ENCODE measurements at places on chromosomes 13 and 19.

DNA sequence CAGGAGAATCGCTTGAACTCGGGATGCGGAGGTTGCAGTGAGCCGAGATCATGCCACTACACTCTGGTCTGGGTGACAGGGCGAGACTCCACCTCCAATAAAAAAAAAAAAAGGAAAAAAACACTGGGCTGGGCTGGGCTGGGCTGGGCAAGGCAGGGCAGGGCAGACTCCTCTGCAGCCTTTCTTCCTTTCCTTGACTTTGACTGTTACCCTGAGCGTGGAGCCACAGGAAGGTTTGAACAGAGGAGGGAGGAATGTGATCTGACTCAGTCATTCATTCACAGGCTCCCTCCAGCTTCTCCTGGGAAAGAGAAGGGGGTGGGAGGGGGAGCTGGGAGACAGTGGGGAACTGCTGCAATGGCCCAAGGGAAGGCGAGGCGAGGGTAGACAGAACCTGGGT lies 2.7 kb upstream of the ACTN4 start:
- peaks cover 29% of the 10 kb centered on the region for H3K4me1 ChIP-seq
- H3K27ac ChIP-seq, result no peak overlapping the region
- DNase-seq, result no peak
- H3K27me3 ChIP-seq, result no peaks in the 10 kb centered on the region

DNA sequence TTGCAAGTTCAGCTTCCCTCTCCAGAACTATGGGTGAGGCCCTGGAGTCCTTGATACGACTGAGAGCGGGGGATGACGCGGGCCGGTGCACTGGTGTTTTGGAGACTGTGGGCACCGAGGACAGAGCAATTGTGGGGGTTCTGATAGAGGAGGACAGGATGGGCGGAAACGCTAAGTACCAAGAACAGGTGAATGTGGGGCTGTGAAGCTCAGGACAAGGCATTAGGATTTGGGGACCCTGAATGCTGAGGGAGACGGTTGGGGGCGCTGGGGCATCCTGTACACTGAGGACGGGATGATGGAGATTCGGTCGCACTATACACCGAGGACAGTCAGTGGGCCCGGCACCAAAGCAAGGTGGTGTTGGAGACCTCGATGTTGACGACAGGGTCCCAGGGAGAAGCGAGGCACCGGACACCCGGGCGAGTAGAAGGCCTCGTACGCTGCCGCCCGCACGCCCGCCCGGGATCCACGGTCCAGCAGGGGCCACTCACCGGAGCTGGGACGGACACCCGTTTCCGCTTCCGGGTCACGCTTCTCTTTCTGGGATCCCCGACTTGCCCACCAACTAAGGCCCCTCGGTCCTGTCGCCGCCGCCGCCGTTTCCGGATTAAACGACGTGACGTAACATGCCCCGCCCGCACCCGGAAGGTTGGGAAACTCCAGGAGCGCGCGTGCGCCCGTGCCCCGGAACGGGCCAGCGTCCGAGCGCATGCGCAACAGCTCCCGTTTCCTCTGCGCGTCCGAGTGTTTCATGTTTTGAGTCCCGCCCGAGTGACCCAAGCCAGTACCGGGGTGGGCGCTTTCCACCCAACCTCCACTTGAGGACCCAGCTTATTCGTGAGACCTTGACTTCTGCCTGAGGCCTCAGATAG lies at the start of gene CHMP2A:
CHMP2A (minus strand) TSS at position 612 of the 875 bp plus-strand sequence. CDS start 893 bp downstream, outside the sequence.
- H3K4me1 ChIP-seq, result peaks cover 67% of the 10 kb centered on the region
- H3K36me3 ChIP-seq, result peaks cover 39% of the 10 kb centered on the region
- peak; percentile 97 for DNase-seq

DNA sequence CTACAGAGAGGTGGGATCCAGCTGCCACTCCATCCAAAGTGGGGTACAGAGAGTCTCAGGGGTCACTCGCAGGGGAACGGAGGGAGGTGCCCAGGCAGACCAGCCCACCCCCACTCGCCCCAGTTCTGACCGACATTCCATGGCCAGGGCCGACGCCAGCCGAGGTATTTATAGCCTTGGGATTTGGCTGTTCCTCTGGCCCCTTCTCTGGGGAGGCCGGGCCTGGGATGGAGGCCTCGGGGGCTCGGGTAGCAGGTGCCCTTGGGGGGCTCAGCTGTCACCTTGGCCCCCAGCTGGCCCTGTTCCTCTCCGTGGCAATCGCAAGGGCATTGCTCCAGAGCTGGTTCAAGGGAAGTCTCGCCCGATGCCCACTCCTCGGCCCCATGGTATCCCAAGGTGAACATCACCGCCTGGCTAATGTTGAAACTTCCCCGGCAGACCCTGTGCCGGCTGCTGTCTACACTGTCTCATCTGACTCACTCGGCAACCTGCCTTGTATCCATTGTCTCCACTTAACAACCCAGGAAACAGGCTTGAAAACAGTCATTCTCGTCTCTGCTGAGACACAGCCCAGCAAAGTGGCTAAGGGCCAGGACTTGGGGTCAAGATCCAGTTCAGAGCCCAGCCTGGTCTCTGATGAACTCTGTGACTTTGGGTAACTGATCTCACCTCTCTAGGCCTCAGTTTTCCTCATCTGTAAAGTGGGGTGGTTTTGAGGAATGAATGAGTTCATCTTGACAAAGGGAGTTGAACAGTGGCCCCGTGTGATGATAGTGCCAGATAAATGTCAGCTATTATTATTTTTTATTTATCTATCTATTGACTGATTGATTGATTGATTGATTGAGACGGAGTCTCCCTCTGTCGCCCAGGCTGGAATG lies 9.7 kb downstream of the PRKACA start:
- H3K27me3 ChIP-seq, result no peaks in the 10 kb centered on the region
- DNase-seq, result no peak
- H3K36me3 ChIP-seq, result peaks cover 2% of the 10 kb centered on the region
- H3K4me3 ChIP-seq, result no peak overlapping the region
- H3K4me1 ChIP-seq, result peaks cover 2% of the 10 kb centered on the region

DNA sequence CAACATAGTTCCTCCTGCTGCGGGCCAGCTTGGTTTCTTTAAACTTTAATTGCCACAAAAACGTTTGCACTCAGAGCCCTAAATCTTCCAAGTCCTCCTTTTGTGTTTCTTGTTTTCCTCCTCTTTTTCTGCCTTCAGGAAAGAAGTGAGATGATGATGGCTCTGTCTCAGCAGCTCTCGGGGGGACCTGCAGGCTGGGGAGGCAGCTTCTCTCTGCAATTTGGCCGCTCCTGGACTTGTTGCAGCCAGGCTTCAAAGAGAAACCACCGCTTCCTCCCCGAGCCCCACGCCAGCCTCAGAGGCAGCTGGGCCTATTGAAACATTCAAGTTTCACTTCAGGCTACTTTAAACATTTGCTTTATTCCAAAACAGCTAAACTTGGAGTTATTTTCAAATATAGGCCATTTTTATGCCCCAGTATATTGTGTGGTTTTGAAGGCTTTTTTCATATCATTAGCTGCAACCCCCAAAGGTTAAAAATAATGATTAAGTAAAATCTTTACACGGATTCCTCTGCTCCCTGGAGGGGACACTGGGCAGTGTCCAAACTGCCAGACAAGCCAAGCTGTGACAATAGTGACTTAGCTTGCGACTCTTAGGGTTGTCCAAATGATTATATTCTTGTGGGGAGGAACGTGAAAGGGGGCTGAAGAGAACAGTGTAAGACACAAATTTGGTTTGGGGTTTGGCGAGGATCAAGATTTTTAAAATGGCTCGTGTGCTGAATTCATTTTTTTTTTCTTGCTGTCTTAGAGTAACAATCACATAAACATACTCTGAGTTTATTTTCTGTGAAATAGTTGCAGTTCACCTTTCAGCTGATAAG lies 330.8 kb downstream of the DLEU7 start:
- peaks cover 12% of the 10 kb centered on the region for H3K4me1 ChIP-seq
- no peak overlapping the region for H3K27ac ChIP-seq
- no peaks in the 10 kb centered on the region for H3K27me3 ChIP-seq
- peaks cover 5% of the 10 kb centered on the region for H3K36me3 ChIP-seq

DNA sequence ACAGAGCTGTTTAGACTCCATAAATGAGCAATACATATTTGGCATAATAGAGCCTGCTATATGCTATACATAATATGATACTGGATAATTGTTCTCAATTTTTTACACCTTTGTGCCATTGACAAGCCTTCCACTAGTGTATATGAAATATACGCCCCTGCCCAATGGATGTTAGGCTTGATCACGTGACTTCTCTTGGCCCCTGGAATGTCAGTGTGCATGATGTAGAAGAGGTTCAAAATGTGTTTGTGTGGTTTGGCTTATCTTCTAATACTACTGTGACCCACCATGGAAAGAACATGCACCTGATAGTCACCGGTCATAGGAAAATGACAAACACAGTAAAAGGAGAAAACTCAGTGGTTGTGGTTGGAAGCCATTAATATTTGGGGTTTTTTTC lies 479.4 kb downstream of the PCDH20 start:
- DNase-seq, result no peak
- no peak overlapping the region for H3K4me3 ChIP-seq
- no peaks in the 10 kb centered on the region for H3K4me1 ChIP-seq
- H3K36me3 ChIP-seq, result no peaks in the 10 kb centered on the region
- H3K27ac ChIP-seq, result no peak overlapping the region
- H3K27me3 ChIP-seq, result no peaks in the 10 kb centered on the region

DNA sequence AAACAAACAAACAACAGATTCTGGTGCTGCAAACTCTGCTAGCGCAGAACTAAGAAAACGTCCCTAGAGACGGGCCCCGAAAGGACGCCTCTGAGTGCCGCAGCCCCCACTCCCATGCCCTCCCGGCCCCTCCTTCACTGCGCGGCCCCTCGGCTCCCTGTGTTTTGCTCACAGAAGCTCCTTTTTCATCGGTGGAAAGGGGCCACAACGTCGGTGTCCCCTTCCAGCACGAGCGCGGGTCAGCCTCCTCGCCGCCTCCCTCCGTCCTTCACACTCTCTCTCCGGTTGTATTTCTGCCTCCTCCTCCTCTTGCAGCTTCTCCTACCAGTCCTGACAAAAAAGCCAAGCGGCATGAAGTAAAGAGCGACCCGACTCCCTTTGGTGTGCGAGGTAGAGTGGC lies 14.8 kb upstream of the F7 start:
- peaks cover 2% of the 10 kb centered on the region for H3K27me3 ChIP-seq
- no peaks in the 10 kb centered on the region for H3K4me1 ChIP-seq
- no peak for DNase-seq
- no peak overlapping the region for H3K27ac ChIP-seq

Data from neural crest cell (in vitro differentiated cells).